ENCODE measurements at places on chromosomes 1 and 21.
A peak's percentile ranks its signal among the peaks of the same experiment; 100 is the strongest.

- peak; percentile 80 for DNase-seq
Observed at GRCh38 chr1:168613691-168614231, 37.4 kb downstream of the XCL1 start.

GRCh38 chr1:152168535-152168868 is 9.5 kb upstream of the RPTN start:
- no peak for DNase-seq

DNA sequence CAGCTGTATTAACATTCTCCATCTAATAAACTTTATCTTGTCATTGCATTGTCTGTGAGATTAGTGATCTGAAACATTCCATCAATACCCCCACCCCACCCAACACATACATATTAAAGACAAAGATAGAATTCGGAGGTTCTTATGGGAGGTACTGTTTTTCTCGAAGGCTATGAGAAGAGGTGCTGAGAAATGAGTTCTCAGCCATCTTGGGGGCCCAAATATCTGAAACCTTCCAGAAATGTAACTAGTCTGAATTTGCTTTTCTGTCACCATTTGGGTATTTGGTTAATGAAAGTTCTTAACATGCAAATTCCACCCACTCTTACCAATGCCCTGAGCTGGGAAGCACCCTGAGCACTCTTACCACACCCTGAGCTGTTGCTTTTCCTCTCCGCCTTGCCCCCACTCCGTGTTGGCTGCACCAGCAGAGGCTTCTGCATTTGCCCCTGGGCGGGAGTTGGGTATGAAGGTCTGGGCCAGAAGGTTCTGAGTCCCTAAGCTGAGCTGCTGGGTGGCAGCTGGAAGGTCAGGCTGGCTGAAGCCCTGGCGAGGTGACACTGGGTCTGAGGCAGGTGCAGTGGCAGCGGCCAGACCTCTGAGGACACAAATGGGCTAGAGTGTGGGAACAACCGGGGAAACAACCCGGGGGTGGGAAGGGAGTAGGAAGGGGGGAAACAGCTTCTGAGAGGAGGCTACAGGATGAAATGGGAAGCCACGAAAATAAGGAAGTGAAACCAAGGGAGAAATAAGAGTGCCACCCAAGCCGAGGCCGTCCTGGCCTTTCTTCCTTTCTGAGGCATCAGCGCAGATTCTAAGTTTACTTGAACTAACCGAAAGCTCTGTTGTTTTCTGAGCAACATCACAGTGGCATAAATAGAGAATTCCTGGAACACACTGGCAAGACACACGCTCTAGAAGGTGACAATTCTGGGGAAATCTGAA is 26.3 kb upstream of the IER5 start:
- DNase-seq = no peak

DNA sequence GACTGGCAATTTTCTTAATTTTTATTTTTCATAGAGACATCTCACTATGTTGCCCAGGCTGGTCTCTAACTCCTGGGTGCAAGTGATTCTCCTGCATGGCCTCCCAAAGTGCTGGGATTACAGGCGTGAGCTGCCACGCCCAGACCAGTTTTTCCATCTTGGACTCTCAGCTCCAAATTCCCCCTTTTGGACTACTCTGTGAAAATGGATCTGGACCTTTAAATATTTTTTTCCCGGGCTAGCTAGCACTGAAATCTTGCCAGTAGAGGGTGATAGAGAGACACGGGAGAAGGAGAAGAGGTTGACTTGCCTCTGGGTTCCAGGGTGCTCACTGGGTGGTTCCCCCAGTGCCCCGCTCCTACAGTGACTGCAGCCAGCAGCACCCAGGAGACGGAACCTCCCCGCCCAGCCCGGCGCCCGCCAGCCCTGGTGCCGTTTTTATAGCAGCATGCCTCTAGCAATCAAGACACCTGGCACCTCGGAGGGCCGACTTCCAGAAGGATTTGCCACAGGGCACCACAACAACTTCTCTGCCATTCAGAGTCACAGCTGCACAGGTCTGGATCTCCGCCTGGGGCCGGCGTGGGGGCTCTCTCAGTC is 34.7 kb upstream of the SCCPDH start:
- DNase-seq = peak; percentile 75

DNA sequence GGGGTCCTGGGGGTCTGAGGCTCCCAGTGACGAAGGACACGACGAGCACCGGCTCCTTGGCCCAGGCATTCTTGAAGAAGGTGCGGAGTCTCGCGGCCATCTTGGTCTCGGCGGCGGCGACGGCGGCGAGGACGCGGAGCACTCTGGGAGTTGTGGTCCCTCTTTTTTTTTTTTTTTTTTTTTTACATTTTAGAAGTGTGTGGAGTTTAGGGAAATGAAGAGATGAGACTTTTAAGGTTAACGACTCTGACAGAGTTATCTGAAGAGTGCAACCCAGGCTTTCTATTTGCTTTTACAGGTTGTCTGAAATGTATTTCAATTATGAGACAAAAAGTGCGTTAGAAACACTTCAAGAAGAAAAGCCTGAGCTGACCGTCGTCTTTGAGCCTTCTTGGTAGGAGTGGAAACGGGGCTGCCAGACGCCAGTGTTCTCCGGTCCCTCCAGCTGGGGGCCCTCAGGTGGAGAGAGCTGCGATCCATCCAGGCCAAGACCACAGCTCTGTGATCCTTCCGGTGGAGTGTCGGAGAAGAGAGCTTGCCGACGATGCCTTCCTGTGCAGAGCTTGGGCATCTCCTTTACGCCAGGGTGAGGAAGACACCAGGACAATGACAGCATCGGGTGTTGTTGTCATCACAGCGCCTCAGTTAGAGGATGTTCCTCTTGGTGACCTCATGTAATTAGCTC is 9.7 kb downstream of the OR2B11 start:
- peak; percentile 53 for DNase-seq

GRCh38 chr1:94130851-94131595 is 10.1 kb upstream of the ABCA4 start:
- peak; percentile 58 for DNase-seq

DNA sequence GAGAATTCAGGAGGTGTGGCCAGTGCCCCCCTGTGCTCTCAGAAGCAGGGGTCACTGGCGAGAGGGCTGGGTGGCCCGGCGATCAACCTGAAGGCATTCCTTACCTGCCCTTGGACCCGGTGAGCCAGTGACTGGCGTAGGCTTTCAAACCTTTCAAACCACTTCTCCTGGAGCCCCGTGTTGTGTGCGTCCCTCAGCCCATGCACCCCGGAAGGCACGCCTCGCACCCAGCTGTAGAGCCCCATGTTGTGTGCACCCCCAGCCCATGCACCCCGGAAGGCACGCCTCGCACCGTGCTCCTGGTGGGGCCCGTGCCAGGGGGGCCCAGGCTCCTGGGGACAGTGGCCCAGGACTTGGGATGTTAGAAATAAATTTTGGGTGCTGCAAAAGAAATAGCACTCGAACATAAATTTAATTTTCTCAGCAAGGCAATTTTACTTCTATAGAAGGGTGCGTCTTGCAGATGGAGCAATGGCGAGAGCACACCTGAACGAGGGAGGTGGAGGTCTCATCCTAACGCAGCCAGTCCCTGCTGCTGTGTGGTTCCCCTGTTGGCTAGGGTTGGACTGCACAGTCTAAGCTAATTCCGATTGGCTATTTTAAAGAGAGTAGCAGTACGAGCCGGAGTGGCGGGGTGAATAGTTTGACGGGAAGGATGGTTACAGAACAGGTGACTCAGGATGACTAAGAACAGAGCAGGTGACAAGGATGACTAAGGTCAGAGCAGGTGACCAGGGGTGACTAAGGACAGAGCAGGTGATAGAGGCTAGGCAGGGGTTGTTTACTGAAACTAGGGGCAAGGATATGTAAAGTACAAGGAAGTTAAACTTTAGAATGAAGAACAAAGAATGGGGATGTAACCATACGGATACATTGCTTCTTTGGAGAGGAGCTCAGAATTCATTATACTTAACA is 47.4 kb downstream of the PRKCZ start:
- no peak for DNase-seq

DNA sequence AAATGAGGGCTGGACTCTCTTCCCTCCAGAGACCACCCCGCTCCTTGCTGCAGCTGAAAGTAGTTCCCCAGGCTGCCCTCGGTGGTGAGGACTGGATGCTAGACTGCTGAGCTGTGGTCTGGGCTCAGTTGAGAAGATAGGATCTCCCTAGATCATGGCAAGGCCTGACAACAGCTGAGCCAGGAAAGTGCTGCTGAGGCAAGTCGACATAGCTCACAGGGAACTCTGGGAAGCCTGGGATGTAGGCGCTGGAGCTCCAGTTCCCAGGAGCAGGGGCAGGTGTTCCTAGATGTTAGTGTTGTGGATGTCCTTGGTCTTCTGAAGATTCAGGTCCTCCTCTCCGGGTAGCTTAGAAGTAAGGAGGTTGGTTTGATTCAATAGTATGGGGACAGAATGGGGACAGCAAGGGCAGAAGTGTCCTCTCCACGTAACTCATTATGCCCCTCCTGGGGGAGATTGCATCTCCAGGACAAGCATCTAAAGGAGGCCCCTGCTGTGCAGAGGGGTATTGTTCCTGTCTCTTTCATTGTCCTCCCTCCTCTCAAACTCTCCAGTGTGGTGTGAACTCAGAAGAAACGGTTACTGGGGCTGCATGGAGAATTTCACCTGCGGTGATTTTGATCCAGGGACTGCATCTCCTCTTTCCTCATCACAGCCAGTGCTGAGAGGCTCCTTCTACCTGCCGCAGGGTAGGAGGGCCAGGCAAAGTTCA is 3.7 kb downstream of the CYB561D1 start:
- no peak for DNase-seq

DNA sequence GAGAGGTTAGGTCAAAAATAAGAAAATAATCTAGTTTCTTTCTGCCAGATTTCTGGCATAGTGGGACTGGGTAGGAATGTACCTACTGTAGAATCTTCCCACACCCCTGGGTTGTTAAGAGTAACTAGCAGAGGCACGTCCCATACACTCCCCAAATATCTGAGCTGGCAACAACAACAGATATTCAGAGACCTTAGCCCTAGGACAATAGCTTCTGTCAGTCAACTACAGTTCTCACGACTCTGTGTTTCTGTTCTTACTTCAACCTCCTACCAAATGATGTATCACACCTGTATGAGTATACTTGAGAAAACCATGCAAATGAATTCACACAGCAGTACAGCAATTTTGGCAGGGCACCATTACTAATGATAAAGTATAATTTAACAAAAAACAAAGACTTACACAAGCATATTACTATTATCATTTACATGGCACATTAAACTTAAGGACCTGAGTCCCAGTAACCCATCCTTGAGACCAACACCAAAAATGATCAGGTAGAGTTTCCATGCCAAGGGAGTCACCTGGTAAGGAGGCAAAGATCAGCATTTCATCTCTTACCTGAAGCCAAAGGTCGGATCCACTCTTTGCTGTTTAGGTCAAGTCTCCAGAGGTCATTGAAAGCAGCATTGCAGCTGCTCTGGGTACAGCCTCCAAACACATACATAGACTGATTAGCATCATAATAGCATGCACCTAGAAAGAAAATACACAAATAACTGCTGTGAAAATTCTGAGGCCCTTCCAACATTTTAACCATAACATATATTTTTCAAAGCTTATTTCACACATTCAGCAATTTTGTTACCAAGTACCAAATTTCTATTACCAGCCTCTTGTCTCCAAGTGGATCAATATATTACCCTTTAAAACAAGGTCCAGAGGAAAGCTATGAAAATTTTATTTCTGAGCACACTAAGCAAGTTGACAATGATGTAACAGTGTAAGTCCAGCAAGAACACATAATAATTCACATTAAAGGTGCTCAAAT is 57.5 kb upstream of the CPLANE2 start:
- no peak for DNase-seq

DNA sequence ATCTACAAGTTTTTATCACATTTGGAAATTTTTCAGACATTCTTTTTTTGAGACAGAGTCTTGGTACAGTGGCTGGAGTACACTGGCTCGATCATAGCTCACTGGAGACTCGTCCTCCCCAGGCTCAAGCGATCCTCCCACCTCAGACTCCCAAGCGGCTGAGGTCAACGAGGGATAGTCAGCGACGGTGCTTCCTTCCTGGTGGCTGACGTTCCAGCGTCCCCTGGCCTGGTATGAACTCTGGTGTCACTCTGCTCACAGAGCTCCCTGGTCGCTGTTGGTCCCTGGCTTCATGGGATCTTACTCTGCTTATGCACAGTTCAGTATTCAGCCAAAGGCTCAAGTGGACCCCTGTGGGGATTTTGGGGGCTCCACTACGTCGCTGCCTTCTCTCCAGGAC is 3.5 kb upstream of the ARHGEF16 start:
- DNase-seq = no peak

- DNase-seq = no peak
Observed at GRCh38 chr1:212914789-212915188, 35.6 kb upstream of the VASH2 start.

GRCh38 chr1:200731654-200732332 is 6.9 kb upstream of the CAMSAP2 start:
- peak; percentile 23 for DNase-seq

- no peak for DNase-seq
Observed at GRCh38 chr1:2152954-2153353, 41.6 kb downstream of the FAAP20 start.

- DNase-seq = peak; percentile 93
Observed at GRCh38 chr1:218499011-218499691, 154.0 kb downstream of the TGFB2 start.

- no peak for DNase-seq
Observed at GRCh38 chr1:161342177-161342576, 25.5 kb downstream of the CFAP126 start.

GRCh38 chr21:41616031-41616591 is 108.2 kb upstream of the TMPRSS2 start:
- peak; percentile 91 for DNase-seq

GRCh38 chr1:22452481-22452957 is 868 bp downstream of the ZBTB40 start:
- DNase-seq = peak; percentile 45

- peak; percentile 41 for DNase-seq
Observed at GRCh38 chr1:46394108-46394871, at the start of gene FAAH. Gene FAAH, plus strand, starts transcription at chr1:46394317. Its CDS starts 32 bp downstream, at chr1:46394349.

GRCh38 chr1:179935909-179936496 is 18.6 kb upstream of the CEP350 start:
- no peak for DNase-seq

DNA sequence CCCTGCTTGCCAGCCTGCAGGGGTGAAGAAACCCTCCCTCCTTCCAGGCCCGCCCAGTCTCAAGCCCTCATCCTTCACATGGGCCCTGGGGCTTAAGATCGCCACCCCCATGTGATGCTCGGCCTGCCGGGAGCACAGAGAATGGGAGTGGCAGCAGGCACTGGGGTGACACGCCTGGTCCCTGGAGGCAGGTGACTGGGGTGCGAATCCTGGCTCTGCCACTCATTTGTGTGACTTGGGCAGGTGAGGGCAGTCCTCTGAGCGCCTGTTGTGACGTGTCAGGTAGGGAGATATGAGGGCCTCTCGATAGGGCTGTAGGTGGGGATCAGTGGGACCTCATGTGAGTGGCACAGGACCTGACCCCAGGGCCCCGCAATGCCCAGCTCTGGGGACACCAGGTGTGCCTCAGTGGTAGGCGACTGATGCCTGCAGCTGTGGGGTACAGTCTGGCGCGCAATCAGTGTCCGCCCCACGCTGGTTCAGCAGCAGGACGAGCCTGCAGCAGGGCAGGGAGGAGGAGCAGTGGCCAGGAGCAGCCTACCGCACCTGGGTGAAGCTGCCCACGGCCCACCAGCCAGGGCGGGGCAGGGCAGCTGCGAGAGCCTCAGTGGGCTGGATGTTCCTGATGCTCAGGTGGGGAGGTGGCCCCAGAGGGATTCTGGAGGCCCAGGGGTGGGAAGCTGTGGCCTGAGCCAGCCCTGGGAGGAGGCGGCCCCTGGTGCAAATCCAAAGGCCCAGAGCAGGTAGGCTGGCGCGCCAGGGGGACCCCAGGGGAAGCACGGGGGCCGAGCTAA is 6.2 kb downstream of the SH2D5 start:
- no peak for DNase-seq
